ENCODE measurements at places on chromosomes 1 and 21.

- DNase-seq: peak; percentile 54
These were observed 407 bp downstream of the CAMSAP2 start for GRCh38 chr1:200738949-200739651.

GRCh38 chr1:12153181-12153785, 13.5 kb upstream of the TNFRSF1B start:
- peak; percentile 75 for DNase-seq

GRCh38 chr1:231460614-231461013, 38.5 kb upstream of the EGLN1 start:
- DNase-seq: peak; percentile 81

DNA sequence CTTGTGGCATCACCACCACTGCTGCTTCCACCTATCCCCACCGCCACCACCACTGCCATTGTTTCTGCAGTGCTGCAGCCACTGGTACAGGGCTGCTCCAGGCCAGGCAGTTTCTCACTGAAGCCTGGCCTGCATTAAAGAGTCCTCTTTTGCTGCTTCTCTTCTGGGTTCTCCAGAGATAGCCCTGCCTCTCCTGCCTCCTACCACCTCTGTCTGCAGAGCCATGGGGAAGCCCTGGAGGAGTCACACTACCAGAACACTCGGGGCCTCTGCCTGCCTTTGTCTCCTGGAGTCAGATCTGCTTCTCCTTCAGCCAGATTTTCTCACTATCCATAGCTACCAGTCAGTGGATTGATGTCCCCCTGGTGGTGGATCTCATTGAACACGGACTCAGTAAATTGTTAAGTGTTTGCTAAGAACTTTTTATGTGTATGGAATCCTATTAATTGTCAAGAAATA, 37.7 kb upstream of the DDAH1 start:
- peak; percentile 59 for DNase-seq

GRCh38 chr1:12052997-12053686, 10.0 kb upstream of the TNFRSF8 start:
- DNase-seq: no peak

DNA sequence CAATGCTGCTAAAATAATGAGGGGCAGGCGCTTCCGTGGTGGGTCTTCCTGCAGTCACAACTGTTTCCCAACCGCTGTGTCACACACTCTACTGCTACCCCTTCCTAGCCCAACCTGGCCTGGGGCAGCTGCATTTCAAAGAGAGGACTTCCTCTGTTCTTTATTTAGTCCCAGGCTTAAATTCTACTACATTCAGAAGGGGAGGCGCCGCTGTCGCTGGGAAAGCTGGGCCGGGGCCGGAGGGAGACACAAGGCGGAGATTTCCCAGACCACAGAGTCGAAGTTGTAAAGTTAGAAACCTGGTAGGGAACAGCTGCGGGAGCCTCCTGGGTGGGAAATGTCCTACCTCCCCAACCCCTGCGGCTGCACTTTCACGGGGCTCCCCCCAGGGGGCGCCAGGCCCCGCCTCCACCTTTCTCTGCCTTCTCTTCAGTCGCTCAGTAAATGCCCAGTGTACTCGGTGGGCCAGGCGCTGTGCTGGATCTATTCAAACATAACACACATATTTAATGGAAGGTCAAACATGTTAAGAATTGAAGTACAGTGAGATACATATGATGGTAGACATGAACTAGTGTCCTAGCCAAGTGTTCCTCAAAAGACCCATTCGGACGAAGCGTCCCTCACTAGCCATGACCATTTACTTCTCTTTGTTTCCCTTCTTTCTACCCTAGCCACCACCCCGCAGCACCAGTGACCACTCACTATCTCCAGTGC, 23.1 kb downstream of the DYRK3 start:
- peak; percentile 88 for DNase-seq

Measured in Kasumi-1 (cell line).